ENCODE measurements at places on chromosomes 11 and 22.

- no peak for DNase-seq
Measured at GRCh38 chr11:35066030-35066429, 72.9 kb upstream of the CD44 start.

- no peak for DNase-seq
Measured at GRCh38 chr22:22883090-22883727, 4.4 kb upstream of the IGLL5 start.

- DNase-seq, result peak; percentile 56
Measured at GRCh38 chr11:10322830-10323792, 18.2 kb downstream of the ADM start.

DNA sequence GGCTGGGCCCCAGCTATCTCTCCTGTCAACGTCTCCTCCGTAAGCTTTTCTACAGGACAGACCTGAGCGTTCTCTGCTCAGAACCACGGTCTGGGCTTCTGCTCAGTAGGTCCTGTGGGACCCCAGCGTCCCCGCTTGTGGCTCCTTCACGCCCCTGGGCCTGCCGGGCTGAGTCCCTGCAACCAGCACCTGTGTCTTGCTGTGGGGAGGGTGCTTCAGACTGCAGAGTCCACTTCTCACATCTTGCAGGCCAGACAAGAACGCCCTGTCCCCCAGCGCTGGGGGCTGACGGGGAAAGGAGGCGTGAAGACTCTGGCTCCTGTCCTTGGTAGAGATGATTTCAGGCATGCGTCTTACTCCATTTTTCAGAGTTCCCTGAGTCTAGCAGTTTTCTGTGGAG lies 1480.8 kb downstream of the BRD1 start:
- no peak for DNase-seq

- no peak for DNase-seq
Measured at GRCh38 chr11:77207618-77208313, 79.7 kb downstream of the MYO7A start.

DNA sequence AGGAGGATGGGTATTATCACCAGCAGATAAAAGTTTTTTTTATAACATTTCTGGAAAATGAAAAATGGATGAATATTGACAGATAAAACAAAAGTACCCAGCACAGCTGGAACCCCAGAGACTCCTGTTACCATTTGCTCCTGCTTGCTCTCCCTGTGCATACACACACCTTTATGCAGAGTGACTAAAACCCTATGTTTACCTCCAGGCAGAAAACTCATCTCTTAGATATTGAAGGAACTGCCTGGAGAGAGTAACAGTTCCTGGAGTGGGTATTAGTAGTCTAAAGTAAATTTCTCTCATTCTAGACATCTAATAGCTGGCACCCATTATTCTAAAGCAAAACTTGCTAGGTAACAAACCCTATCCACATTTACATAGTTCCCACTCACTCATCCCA lies 38.0 kb downstream of the CYP2R1 start:
- DNase-seq, result no peak

DNA sequence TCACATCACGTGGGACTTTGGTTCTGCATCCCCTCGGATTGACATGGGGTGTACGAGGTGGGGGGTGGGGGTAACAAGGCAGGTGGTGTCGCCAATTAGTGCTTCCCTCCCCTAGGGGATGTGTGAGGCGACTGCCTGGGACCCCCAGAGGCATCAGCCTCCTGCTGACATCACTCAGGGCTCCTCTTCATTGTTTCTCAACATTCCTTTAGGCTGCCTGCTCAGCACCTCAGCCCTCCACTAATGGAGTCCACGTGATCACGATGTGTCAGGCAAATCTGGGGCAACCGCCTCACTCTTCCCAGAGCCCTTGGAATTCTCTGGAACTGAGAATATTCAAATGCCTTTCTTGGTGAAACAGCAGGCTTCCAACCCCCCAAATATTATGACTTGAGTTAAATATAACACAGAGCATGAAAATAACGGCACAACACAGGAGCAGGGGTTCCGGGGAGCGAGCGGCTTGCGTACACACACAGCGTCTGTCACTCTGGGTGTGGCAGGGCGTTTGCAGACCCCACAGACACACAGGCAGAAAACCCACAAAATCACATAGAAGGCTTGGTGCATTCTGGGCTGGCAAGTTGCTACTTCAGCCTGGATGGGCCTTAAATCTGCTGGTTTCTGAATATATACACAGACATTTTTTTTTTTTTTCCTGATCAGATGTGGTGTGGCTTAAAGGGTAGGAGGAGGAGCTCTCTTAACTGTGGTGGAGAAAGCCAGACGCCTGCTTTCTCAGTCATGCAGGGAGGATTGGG lies 170.1 kb upstream of the CADM1 start:
- DNase-seq, result no peak

DNA sequence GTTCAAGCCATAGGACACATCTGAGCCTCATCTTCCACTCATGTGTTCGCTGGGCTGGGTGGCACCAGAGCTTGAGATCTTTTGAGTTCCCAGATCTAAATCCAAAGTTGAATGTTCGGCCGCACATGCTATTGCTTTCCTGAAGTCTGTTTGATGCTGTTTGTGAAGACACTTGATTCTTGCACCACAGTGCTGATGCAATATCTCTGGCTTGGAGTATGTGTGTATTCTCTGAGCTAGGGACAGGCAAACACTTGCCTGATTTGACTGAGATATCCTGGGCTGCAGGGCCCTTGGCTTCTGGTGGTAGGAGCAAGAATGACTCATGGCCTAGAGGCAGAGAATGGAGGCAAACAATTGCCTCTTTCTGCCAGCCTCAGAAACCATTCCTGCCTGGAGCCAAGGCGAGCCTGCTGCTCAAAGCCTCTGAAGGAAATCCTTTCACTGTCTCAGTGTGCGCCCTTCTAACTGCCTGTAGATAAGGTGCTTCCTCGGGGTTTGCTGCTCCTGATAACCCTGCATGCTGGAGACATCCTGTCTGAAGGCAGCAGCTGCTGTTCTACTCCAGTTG lies 73.0 kb downstream of the CYB5R2 start:
- DNase-seq, result peak; percentile 68

DNA sequence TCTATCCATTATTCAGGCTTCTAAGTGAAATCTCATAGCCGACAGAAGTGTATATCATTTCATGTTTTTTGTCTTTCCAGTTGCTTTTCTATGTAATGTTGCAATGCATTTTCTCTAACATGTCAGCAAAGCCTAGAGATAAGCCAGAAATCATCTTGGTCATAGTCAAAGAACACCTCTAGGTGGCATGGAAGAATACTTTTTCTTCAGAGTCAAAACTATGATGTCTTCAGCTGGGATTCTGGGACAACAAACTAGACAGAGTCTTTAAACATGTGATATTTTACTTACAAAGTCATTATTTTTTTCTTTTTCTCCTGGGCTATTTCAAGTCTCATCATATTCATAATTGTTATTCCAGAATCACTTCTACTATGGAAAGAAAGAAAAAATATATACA lies 4.4 kb downstream of the GAS2 start:
- DNase-seq, result no peak

- no peak for DNase-seq
Measured at GRCh38 chr11:105229761-105230160, 90.2 kb upstream of the CARD18 start.

DNA sequence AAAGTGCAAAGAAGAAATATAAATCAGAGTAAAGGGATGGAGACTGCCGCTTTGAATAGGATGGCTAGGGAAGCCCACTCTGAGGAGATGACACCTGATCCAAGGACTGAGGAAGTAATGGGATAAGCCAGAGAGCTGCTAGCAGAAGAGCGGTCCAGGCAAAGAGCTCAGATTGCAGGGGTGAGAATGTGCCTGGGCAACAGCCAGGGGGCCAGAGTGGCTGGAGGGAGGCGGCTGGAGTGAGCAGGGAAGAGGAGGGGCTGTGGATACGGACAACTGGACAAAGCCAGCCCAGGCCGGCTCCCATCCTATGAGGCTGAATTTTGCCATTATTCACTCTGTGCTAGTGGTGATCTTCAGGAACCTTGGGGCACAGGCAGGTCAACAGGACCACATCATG lies 360.3 kb upstream of the SYN3 start:
- no peak for DNase-seq

DNA sequence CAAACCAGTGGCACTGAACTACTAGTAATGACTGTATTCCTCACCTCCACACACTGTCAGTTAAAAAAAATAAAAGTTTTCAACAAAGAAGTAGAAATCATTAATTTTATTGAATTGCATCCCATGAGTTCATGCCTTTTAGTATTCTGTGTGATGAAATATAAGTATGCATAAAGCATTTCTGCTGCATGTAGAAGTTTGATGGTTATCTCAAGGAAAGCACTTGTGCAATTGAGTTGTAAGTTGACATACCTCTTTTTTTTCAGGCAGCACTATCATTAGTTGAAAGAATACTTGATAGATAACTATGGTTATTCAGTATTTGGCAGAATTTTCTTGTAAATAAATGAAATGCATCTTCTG lies 104.4 kb downstream of the STIM1 start:
- no peak for DNase-seq

- no peak for DNase-seq
Measured at GRCh38 chr11:117992136-117992535, 5.9 kb downstream of the IL10RA start.

GRCh38 chr11:60349990-60350389 lies 22.9 kb downstream of the MS4A6E start:
- no peak for DNase-seq

DNA sequence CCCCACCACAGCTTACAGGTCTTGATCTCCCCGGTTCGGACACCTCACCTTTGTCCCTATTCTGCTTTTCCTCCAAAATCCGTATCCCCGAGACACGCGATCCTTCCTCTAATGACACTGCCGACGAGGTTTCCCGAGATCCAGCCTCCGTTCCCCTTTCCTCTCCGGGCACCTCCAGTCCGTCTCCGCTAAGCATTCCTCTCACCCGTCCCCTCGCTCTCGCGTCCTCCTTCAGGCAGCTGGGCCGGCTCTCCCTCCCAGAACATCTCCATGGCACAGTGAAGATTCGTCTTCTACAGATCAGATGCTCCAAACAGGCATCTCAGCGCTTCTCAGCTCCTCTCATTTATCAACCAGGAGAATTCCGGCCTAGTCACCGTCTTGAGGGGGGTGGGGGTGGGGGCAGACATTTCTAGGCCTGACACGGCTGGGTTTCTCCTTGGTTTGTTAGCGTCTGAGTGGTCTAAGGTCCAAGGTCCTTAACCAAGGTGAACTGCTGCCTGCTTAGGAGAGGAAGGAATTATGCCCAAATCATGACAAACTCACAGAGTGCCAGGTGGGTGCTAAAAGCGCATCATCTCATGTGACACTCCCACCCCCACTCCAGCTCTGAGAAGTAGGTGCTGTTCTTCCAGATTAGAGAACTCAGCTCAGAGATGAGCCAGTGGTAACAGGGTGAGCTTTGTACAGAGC lies at the start of gene SPTBN2:
SPTBN2 (minus strand) TSS at position 524 of the 693 bp plus-strand sequence. CDS start 7,976 bp downstream, outside the sequence.
- DNase-seq, result no peak

- DNase-seq, result no peak
Measured at GRCh38 chr11:133318221-133318620, 214.1 kb downstream of the OPCML start.

- DNase-seq, result no peak
Measured at GRCh38 chr11:95895815-95896214, 28.1 kb downstream of the MTMR2 start.

DNA sequence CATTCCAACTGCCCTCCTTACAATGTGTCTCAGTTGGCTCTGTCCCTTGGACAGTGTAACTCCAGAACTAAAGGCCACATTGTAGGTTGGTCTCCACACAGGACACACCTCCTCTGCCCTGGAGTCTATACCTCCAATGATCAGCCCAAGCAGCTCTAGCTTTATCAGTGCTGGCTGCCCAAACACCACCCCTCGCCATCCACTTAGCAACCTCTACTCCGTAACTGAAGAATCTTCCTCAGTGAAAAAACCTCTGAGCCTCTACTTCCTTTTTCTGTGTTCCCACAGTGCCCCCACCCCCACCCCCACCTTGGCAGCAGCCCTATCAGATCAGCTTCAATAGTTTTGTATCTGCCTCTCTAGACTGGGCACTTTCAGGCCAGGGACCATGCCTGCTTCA lies 33.4 kb downstream of the SERPINH1 start:
- no peak for DNase-seq

- DNase-seq, result no peak
Measured at GRCh38 chr22:25405841-25406509, 158.5 kb upstream of the GRK3 start.

- DNase-seq, result no peak
Measured at GRCh38 chr11:63737718-63738117, 30.9 kb downstream of the ZFTA start.

DNA sequence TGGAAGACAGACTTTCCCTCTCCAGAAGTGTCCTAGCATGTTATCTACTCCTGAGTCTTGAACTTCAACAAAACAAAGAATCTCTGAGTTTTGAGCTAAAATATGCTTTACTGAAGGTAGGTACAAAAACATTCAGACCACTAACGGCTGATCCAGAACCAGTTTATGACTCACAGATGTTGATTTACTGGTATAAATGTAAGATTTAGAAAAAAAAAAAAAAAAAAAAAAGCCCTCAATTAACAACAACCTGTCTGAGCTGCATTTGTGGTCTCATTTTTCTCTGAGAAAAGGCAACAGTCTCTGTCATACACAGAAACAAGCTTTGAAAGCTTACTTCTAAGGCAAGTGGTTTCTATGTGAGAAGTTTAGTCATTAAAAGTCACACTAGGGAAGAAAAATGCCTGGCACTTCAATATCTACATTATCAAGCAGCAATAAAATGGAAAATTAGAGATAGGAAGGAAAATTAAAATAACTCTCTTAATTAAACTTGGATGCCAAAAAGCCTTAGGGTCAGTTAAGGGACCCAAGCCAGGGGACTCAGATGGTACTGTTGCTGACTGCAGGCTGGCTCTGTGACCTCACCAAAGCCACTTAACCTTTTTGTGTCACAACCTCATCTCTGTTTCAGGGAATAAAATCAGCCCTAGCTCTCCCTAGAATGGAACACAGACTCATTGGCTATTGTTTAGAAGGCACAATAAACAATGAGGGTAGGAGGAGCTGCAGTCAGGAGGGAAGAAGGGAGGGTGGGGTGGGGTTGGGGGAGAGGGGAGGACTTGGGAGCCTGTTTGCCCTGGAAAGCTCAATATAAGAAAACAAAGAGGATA lies 61.7 kb downstream of the ETS1 start:
- DNase-seq, result no peak

DNA sequence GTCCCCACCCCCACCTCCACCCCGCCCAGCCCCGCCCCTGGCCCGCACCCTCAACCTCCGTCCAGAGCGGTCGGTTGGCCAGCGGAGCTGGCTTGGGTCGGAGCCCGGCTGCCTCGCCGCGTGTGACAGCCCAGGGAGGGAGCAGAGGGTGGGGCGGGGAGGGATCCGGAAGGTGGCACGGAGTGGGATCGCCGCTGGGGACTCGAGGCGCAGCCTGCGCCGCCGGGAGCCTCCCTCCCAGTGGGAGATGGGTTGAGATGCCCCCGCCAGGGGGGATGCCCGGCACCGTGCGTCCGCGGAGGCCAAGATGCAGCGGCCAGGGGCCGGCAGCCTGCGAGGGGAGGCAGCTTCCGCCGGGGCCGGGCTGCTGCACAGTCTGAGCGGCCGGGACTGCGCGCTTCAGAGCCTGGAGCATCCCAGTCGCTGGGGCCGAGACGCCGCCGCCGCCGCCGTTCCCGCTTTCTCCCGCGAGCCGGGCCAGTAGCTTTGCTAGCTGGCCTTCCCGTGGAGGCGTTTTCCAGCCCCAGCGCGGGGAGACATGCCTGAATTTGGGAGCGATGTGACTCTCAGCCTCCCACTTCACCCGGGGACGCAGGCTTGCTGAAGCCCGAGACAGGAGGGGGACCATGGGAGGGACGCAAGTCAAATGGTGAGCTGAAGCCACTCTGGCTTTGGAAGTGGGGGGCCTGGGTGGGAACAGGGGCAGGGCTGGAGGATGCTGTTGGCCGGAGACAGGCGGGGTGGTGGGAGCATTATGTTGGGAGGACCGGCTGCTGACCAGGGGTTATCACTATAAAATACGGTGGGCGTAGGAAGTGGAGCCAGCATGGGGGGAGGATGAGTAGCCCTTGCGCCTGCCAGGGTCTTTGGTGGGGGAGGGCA lies 40.2 kb downstream of the DIXDC1 start:
- DNase-seq, result peak; percentile 26

GRCh38 chr11:45383224-45383623 lies 97.1 kb upstream of the SYT13 start:
- no peak for DNase-seq

Measured in Calu3 (cell line).